Suppressor macrophage treated with lipopolysaccharide for 4 hours (primary cell): ENCODE measurements at places on chromosomes 6 and 20.

GRCh38 chr6:40152196-40152595 is 217.9 kb upstream of the MOCS1 start:
- DNase-seq, result no peak

DNA sequence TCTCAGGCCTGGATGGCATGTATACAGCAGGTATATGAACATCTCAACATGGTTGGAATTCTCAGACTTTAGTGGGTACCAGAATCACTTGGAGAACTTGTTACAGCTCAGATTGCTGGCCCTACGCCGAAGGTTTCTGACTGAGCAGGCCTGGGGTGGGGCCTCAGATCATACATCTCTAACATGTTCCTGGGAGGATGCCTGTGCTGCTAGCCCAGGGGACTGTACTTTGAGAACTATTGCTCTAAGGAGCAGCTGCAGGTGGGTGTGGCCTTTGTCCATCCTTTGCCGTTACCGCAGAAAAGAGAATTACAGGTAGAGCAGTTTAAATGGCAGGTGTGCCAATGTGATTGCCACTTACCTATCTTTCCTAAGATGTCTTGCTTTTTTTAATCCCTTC is 310.5 kb upstream of the JAG1 start:
- DNase-seq, result no peak

- peak; percentile 55 for DNase-seq
Measured at GRCh38 chr20:49964964-49965780, 17.6 kb upstream of the SNAI1 start.

DNA sequence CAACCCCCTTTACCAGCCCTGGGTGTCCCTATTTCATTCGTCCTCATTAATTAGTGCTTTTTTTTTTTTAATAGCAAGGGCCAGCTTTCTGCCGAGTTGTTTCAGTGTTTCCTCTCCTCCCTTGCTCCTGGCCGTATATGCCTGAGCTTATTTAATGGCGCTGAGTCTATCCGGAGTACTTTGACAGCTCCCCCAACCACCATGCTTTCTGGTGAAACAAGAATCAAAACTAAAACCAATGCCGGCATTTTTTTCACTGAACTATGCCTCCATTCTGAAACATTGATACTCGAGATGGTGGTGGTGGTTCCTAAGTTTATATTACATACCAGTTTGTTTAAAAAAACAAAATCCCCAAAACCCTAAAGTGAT is 1.2 kb downstream of the DCBLD1 start:
- peak; percentile 46 for DNase-seq

- peak; percentile 72 for DNase-seq
Measured at GRCh38 chr20:13119583-13119982, 101.5 kb upstream of the ISM1 start.

DNA sequence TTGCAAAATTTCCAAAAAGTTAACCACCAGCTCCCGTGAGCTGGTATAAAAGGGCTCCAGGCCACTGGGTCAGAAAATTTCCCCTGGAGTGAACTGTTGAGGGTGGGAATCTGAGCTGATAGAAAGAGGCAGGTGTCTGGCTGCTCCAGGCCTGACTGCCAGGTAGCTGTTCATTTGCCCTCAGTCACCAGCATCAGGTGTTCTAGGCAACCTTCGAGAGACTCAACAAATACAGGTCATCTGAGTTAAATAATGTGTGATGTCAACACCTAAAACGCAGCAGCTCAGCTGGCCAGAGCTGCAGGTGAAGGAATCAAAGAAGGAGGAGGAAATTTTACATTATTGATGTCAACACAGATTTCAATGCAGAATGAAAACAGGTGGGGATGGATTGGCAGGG is 46.7 kb downstream of the KCNK5 start:
- DNase-seq, result no peak

GRCh38 chr6:123418071-123418470 is 218.7 kb downstream of the TRDN start:
- DNase-seq, result no peak

- peak; percentile 94 for DNase-seq
Measured at GRCh38 chr6:113763876-113764275, 93.3 kb upstream of the MARCKS start.

DNA sequence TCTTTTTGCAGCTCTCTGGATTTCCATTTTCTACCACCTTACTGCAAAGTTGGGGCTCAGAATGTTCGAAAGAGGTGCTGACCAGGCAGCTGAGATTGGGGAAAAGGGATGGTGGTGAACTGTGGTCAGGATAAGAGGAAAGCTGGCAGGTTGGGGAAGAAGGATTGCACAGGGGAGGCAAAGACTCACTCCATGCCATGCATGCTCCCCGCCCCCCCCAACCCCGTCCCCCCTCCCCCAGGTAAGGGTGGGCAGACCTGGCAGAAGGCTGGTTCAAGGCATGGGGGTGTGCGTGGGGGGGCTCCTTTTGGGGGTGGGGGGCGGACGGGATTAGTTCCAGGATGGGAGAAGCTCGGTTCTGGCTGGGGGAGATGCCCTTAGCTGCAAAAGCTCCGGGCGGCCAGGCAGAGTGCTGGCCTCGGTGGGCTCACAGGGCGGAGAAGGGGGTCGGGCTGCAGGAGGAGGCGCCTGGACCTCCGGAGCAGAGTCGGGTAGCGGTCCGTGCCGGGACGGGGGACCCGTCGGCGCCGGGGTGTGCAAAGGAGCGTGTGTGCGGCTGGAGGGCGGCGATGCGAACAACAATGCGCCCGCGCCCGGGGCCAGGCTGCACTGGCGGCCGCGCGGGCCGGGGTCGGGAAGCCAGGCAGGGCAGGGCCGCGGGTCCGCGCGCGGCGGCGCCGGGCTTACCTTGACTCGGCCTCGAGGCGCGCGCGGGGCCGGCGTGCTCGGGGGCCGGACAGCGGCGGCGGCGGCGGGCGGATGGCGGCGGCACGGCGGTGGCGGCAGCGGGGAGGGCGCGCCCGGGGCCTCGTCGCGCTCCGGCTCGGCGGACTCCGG is 880 bp downstream of the ADNP start:
- peak; percentile 37 for DNase-seq

DNA sequence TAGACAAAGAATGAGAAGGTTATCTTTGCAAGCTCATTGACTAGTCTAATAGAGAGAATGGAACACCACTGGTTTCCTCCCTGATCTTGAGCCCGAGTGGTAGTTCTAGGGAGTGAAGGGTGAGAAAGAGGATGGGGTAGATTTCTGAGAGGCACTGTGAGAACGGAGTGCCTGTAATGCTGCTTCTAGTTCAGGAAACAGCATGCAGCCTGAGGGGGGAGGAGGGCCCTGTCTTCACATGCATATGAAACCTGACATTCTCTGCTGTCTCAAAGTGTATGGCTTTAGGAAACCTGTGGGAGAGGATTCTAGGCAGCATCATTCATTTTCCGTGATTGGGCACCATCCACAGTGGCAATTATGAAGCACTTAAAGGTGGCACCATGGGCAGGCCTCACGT is 259.4 kb upstream of the MAN1A1 start:
- DNase-seq, result no peak

DNA sequence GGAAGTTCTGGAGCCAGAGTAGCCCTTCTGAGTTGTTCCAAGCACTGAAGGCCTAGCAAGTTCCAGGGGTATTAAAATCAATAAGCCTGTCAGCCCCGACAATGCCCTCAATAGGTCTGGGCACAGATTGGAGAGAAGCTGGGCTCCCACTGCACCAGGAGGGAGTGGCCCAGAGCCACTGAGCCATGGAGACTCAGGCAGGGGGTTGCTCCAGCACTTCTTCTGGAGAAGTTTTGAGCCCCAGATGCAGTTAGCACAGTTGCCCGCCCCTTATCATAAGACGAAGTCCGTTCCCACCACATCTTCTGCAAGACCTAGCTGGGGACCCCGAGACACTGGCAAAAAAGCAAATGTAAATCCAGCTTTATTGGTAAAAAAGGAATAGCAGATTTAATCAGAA is 13.0 kb downstream of the DEFB132 start:
- DNase-seq, result no peak

DNA sequence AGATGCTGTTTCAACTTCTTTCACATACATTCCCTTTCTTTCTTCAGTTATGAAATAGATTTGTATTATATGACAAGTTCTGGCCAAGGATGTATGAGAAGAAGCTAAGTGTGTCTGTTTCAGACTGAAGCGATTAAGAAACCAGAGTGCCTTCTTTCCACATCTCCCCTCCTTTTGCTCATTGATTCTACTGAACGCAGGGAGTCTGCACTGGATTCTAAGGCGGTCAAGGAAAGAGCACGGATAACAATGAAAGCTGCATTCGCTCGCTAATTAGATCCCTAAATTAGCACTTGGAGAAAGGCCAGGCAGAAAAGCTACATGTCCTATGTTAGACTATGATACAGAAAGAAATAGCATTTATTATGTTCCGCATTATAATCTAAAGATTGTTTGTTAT is 267.7 kb downstream of the HAO1 start:
- no peak for DNase-seq

- peak; percentile 42 for DNase-seq
Measured at GRCh38 chr6:157962601-157963302, 18.9 kb upstream of the SYNJ2 start.

DNA sequence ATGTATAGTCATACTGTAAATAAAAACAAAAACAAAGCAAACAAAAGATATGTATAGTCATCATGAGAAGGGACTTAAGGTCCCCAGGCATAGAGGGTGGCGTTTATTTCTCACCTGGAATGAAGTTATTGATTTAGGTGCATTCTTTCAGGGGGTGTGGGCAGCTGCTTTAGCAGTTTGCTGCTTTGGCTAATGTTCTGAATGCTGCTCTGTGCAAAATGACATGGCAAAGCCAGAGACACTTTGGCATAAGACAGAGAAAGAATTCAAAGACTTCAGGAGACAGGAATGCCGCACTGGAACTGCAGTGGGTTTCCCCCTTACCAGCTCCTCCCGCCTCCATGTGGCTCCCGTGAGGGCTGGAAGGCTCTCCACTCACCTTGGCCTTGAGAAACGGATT is 36.4 kb upstream of the NELFCD start:
- DNase-seq, result no peak

GRCh38 chr20:41222703-41223102 is 85.4 kb downstream of the PLCG1 start:
- DNase-seq, result no peak

DNA sequence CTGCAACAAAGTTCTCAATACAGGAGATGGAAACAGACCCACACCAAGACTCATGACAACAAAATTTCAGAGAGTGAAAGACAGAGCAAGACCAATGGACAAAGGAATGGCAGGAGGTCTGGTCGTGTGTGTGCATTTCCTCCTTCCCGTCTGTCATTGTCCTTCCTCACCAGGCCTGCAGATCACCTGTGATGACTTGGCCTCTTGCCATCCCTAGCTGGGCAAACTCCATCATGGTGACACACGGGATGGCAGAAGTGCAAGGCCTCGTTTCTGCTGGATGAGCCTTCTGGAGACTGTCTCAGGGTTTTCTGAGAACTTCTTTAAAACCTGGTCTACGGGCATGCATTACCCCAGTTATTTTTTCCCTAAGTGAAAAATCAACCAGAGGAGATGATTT is 49.2 kb downstream of the RPP21 start:
- no peak for DNase-seq

- DNase-seq, result no peak
Measured at GRCh38 chr6:71033890-71034289, 77.0 kb upstream of the B3GAT2 start.

- DNase-seq, result no peak
Measured at GRCh38 chr6:23454080-23454976, 671.7 kb upstream of the NRSN1 start.

DNA sequence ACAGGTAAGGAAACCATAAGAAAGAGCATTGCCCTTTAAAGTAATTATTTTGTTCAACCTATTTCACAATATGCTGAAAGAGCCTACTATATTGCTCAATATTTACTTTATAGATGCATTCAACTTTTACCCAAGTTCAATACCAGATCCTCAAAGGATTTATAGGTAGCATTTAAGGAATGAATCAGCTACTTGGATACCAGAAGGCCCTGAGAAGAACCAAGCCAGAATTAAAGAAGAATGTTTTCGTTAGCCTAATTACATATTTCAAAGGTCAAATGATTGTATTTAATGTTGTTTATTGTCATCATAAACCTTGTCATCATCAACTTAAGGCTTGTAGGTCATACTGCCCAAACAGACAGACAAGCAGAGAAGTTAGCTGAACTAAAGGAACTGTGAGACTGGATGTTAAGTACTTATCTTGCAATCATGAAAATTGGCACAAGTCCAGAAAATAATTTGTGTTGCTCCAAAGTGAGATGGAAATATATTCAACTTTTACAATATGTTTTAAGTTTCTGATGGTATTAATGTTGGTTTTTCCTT is 636.7 kb downstream of the RFPL4B start:
- DNase-seq, result no peak

DNA sequence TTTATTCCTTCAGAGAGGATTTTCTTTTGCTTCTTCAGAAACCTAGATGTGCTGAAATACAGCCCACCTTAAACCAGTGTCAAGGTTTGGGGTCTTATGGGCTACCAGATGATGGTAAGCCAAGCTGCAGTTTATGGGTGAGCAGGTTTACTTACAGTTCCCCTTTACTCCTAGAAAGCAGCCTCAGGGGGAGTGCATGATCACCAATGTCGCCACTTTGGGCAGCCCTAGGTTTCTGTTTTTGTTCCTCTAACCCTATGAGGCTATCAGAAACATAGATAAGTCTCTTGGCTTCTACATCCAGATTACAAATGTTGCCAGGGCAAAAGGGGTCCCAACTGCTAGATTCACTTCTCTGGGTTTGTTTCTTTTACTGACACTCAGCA is 67.2 kb downstream of the TRIM27 start:
- peak; percentile 29 for DNase-seq

DNA sequence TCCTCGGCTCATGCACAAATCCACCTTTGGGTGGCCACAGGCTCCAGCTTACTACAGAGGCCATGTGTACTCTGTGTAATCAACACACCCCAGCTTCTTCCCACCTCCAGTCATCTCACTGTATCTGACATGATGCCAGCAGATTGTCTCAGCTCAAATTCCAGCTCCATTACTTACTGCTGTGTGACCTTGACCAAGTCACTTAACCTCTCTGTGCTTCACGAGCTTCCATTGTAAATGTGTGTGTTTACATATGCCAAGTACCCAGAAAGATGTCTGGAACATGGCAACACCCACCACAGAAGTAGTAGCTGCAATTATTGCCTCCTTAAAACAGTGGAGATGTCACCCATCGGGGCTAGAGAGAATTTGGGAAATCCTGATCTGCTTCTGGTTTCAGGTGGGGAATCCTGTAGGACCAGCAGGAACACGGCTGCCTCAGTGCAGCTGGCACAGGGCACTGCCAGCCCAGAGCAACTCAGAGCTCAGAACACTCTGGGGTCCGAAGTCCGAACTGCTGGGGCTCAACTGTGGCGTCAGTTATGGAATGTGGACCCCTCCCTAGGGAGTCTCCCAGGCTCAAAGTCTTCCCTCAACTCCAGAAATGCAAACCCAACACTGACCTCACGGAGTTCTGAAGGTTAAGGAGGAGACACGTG is 21.2 kb upstream of the HLA-B start:
- no peak for DNase-seq

- no peak for DNase-seq
Measured at GRCh38 chr6:30954631-30955366, 14.0 kb downstream of the MUCL3 start.
